ENCODE measurements at places on chromosomes 11 and 22.

DNA sequence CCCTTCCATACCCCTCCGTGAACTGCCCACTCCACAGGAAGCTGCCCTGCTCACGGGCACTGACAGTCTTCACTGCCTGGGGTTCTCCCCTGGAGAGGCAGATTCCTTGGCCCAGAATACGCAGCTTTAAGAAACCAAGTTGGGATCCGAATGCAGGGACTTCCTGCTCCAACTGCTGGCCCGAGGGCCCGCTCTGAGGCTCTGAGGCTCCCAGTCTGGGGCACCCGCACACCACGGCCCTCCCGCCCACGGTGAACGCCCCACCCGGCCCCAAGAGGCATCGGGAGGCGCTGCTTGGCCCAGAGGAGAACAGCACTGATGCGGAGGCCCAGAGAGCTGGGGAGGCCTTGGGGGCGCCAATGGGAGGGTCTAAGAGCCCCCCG, 42.3 kb downstream of the IGF2 start:
- DNase-seq: no peak

DNA sequence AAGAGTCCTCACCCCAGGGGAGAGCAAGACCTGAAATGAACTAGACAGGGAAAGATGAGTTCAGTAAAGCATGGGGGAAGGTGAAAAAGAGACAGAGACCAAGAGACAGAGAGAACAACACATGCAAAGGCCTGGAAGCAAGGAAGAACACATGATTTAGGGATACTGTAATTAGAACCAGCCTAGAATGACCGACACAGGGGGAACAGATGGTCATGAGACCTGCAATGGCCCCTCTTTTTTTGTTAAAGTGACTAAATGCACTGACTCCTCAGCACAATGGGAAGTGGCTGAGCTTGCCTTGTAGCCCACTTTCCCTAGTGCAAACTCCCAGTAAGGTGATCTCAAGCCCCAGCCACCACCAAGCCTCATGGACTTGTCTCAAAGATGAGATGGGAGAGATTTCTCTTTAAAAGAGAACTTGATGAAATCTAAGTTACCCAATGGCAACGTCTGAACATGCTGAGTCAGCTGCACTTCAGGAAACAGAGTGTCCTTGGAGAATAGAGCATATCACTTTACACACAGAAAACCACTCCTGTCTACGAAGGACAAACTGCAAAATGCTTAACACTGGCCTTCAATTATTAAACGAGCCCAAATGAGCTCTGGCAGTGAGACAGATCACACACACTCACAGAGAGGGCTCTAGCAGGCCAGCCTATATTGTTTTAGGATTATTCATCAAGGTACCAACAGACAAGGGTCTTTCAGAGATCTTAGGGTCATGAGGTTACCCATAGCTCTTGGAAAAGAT, 91.0 kb downstream of the SERGEF start:
- no peak for DNase-seq

GRCh38 chr11:115194802-115195110, 309.5 kb downstream of the CADM1 start:
- DNase-seq: no peak

DNA sequence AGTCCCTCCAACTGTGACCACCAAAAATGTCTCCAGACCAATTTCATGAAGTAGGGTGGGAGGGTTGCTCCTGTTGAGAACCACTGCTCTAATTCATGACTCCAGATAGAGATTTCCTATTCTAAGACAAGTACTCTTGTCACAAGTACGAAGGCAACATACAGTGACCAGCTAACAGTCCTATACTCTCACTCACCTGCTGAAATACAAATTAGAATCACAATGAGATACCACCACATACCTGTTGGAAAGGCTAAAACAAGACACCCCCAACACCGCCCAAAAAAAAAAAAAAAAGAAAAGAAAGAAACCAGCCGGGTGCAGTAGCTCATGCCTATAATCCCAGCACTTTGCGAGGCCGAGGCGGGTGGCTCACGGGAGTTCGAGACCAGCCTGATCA, 310.5 kb downstream of the SWAP70 start:
- DNase-seq: no peak

DNA sequence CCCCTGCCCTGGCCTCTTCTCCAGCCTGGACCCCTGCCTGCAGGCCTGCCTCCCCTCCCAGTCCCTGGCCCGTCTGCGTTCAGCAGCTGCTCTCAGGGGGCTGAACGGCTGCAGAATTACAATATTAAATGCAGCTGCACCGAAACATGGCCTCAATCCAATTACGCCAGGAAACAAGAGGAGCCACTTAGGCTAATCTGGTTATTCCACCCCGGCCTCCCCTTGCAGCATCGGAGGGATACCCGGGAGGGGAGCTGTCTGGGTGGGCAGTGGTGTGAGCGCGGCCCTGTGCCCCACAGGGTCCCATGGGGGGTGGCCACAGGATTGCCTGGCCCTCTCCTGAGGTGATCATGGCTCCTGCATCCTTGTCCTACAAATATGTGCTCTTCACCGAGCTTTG, 42.6 kb downstream of the FLRT1 start:
- DNase-seq: no peak

- peak; percentile 49 for DNase-seq
These were observed 516 bp downstream of the VPS26B start for GRCh38 chr11:134224710-134225664.

- no peak for DNase-seq
These were observed 559.7 kb downstream of the OPCML start for GRCh38 chr11:132972565-132972964.

GRCh38 chr11:93089474-93090102, 108.2 kb downstream of the SLC36A4 start:
- DNase-seq: no peak
